Esophagus muscularis mucosa (tissue), 4 donors: ENCODE measurements at places on chromosomes 6 and 20.

DNA sequence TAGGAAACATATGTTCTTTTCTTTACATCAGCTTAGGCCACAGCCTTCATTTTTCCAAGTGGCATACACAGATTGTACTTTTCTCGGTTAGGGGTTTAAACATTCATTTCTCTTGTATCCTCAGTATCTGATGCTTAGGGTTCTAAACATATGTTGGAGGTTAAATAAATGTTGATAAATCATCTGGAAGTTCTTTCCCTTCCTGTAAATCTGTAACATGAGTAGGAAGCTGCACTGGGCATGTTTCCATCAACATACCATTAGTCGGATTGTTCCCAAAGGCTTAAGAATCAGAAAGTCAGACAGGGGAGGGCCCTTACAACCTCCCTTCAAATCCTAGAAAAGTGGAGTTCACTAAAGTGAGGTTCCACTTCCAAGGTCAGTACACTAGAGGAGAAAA, 54.8 kb upstream of the BCLAF1 start:
- no peak for DNase-seq

GRCh38 chr6:89895276-89895874, 1.1 kb downstream of the GJA10 start:
- DNase-seq = peak; percentile 57

DNA sequence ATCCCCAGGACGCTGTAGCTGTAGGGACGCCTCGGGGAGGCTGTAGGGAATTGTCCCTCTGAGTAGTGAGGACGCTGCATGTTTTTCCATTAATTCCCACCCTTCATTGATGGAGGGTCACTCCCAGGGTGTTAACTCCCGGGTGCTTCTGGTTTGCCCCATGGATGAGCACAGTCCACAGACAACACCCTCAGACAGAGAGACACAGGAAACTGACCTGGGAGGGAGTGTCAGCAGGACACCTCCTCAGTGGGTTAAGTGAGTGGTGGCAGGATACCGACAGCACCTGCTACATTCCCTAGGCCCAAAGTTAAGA, 53.5 kb downstream of the LINC00237 start:
- no peak for DNase-seq

DNA sequence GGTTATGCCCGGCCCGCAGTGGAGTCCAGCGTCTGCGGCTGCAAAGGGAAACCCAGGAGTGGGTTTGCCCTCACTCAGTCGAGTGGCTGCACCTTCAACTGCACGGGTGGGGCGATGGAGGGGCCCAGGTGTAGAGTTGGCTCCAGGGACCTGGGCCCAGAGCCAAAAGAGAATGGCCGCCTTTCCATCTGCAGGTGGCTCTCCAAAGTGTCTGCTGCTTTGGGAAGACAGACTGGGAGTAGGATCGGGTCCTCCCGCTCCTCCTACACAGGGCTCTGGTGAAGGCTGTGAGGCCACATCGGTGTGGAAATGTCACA, 80.1 kb downstream of the PTPN1 start:
- DNase-seq = no peak

- no peak for DNase-seq
Measured at GRCh38 chr20:33235696-33236095, at the start of gene BPIFA1. TSS of gene BPIFA1 (plus strand) at chr20:33235996. CDS start at chr20:33237712, 1,716 bp downstream.
